ENCODE measurements at places on chromosomes 4 and X. TPM values are rescaled to one million over a fixed set of nuclear protein-coding genes. Genes with fewer than 3 reads are reported as not detected.

- no peak for DNase-seq
Measured at GRCh38 chr4:120056246-120056645, 10.4 kb downstream of the MAD2L1 start.

Gene H2AZ1
- 1,257 TPM for total RNA-seq

GRCh38 chr4:80141543-80141942, 55.8 kb upstream of the PRDM8 start:
- no peak for DNase-seq

Gene GRIA3
- total RNA-seq, result 0.80 TPM

- DNase-seq, result no peak
Measured at GRCh38 chrX:136163689-136164088, 16.4 kb downstream of the FHL1 start.

GRCh38 chrX:153776120-153776599, 4.7 kb upstream of the SRPK3 start:
- no peak for DNase-seq

GRCh38 chr4:29900336-29900735, 819.8 kb upstream of the PCDH7 start:
- DNase-seq, result no peak

DNA sequence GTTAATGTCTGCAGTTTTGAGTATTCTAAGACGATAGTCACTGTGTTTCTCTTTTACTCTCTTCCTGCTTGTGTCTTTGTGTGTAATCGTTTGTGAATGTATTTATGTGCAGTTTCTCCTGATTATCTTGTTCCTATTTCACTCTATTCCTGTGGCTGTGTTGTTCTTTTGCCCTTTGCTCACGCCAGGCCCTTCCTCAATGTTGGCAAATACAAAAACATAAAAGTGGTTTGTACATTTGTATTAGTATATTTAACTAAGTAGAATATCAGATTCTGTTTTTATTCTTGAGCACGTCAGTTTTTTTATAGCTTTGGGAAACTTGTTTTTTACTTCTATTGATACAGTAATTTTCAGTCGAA, 107.6 kb upstream of the BMPR1B start:
- no peak for DNase-seq

Gene BEND2
- not detected for total RNA-seq

DNA sequence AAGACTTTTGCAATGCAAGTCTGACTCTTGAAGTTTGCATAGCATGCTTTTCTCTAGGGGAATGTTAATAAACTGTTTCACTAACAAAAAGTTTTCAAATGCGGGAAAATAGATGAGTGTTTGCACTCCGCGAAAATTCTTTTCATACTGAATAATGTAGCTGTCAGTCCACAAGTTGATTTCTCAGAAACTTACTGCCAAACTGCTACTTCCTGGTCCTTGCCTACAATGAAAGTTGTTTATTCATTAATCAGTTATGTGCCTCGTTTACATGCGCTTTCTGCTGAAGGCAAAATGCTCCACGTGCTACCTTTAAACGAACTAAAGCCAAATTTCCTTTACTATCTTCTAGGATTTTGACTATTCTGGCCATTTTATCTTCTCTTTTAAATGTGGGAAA, 166.2 kb downstream of the MAGEB17 start:
- no peak for DNase-seq

DNA sequence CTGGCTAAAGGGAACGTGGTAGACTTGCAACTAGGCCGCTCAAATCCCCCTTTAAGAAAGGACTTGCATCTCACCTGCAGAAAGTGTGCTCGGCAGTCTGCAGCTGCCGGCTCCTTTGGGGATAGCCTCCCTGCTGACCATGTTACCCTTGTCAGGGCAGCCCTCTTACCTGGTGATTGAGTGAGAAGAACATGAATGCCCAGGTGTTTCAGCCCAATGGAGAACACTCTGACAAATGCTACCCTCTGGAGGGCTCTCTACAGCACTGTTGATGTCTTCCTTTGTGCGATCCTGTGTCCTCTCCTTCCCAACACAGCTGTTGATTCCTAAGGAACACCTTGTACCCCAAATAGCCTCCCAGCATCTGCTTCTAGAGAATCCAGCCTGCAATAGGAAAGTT, 178.7 kb upstream of the LDB2 start:
- DNase-seq, result no peak

Gene RGN
- total RNA-seq, result 0.80 TPM

DNA sequence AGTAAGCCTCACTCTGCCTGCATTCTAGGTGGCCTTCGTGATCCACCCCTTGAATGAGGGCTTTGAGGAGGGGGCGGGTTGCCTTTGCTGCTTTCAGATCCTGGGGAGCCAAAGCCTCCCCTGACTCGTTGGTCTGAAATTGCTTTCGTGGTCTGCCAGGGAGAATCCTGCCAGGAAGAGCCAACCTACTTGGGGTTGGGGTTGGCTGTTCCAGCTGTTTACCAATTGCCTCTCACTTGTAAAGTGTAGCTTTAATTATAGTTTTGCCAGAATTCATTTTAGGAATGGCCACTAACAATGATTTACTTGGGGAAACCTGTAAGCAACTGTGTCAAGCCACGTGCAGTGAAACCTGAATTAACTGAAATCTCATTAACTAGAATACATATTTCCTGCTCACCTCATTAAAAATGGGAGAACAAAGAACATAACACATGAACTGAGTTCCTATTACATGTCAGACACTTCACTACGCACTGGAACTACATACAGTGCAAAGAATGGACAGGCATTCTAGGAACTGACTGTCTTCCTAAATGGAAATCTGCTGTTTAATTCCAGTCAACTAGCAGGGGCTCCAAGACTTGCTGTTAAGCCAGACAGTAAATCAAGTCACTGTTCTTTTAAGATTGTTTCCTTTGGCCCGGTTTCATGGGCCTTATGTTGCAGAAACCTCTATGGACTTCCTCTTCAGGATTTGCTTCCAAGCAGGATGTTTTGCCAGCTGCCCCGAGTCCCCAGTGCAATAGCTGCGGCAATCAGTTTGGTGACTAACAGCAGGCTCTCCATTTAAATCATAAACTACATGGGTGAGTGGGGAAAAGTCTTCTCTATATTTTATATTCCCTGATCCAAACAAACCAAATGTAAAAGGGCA, 16.4 kb upstream of the NKRF start:
- DNase-seq, result no peak

GRCh38 chrX:119729408-119730201, 28.8 kb upstream of the SOWAHD start:
- DNase-seq, result no peak

DNA sequence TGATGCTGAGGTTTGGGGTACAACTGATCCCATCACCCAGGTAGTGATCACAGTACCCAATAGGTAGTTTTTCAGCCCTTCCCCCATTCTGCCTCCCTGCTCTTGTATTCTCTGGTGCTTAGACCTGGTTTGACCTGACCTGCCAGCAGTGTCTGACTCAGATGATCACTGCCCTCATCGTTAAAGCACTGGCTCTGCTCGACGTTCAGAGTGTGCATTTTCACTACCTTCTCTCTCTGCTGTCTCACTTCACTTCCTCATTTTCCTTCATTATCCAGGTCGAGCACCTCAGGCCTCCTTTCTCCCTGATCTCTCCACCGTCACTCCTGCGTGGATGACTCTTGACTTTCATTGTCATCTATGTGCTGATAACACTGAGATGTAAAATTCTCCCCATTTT, 83.6 kb downstream of the PARM1 start:
- DNase-seq, result no peak

- DNase-seq, result no peak
Measured at GRCh38 chrX:118727686-118728339, 407 bp downstream of the IL13RA1 start.

- DNase-seq, result no peak
Measured at GRCh38 chr4:78068481-78068880, 11.4 kb downstream of the FRAS1 start.

Gene GPRIN3
- total RNA-seq, result 0.94 TPM

Gene EDA
- total RNA-seq, result 1.6 TPM
